ENCODE measurements at places on chromosomes 4 and X. TPM values are rescaled to one million over a fixed set of nuclear protein-coding genes. Genes with fewer than 3 reads are reported as not detected.

DNA sequence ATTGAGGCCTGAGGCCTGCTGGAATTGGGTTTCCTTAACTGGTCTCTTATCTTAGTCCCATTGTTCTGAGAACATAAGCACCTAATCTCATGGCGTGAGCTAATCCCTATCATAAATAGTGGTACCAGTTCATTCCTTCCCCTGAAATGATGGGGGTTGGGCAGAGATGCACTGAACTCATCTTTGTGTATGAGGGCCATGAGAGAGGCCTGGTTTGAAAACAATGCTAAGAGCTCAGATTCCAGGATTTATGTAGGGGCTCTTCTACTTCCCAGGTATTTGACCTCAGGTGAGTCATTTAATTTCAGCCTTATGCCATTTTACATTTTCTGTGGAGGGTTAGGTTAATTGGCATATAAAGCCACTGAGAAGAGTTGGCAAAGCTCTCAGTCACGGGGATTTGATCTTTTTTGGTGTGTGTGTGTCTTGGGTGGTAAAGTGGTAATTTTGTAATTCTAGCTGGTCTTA is 4.4 kb downstream of the RBM3 start:
- peaks cover 12% of the 10 kb centered on the region for H3K4me1 ChIP-seq
- no peak for DNase-seq
- no peaks in the 10 kb centered on the region for H3K27me3 ChIP-seq
- H3K36me3 ChIP-seq: peaks cover 19% of the 10 kb centered on the region
- no peak overlapping the region for H3K4me3 ChIP-seq

The PPP4R3C gene
- not detected for total RNA-seq

GRCh38 chr4:8544282-8544681 is 35.9 kb upstream of the GPR78 start:
- H3K4me1 ChIP-seq: no peaks in the 10 kb centered on the region
- no peak overlapping the region for H3K27ac ChIP-seq
- no peak for DNase-seq
- no peaks in the 10 kb centered on the region for H3K27me3 ChIP-seq
- H3K4me3 ChIP-seq: no peak overlapping the region
- H3K36me3 ChIP-seq: no peaks in the 10 kb centered on the region

The VCX gene
- total RNA-seq: not detected

The LDB2 gene
- total RNA-seq: 71.5 TPM

DNA sequence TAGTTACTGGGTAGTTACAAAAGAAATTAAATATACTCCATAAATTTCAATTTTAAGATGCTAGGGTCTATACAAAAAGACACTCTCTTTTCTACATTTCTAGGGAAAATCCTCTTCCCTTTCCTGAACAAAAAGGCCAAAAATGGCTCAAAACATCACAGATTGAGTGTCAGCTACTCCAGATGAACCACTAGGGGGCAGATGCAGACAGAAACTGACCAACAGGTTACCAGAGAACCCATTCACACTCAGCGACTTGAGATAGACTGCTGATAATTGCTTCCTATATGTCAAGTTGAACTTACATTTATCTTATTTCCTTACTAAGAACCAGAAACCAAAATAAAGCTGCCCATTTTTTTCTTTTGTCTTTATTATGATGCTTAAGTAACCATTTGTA is 83.4 kb upstream of the MID1IP1 start:
- DNase-seq: no peak
- H3K4me1 ChIP-seq: no peaks in the 10 kb centered on the region
- H3K4me3 ChIP-seq: no peak overlapping the region

The SLC4A4 gene
- total RNA-seq: 80.7 TPM

DNA sequence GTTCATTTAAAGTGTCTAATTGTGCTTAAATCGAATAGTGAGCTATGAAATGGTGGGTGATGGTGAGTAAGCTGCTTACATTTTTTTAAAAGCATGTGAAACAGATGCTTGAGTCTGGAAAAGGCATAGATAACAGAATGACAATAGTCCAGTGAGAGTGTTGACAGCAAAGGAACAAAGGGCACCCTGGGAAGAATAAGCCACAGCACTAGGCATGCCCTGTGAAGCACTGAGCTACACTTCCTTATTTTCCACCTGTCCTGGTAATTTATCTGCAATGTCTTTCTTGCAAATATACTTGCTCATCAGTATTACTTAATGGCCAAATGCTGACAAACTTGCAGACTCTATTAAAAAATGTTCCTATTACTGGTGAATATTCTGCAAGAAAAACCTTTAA is 168.7 kb downstream of the PRDM5 start:
- no peak overlapping the region for H3K27ac ChIP-seq
- H3K36me3 ChIP-seq: no peaks in the 10 kb centered on the region
- no peak for DNase-seq
- no peak overlapping the region for H3K4me3 ChIP-seq

- no peaks in the 10 kb centered on the region for H3K4me1 ChIP-seq
- no peak for DNase-seq
- H3K27ac ChIP-seq: no peak overlapping the region
- H3K27me3 ChIP-seq: no peaks in the 10 kb centered on the region
- no peaks in the 10 kb centered on the region for H3K36me3 ChIP-seq
These were observed 221.4 kb downstream of the TACR3 start for GRCh38 chr4:103498161-103499070.

The F8A2 gene
- total RNA-seq: not detected

The ADH1C gene
- total RNA-seq: 3.3 TPM

GRCh38 chr4:149932188-149932587 is 116.5 kb upstream of the IQCM start:
- no peaks in the 10 kb centered on the region for H3K36me3 ChIP-seq
- H3K4me3 ChIP-seq: no peak overlapping the region
- no peak for DNase-seq
- no peak overlapping the region for H3K27ac ChIP-seq
- H3K4me1 ChIP-seq: peaks cover 8% of the 10 kb centered on the region

- H3K36me3 ChIP-seq: no peaks in the 10 kb centered on the region
- H3K27ac ChIP-seq: no peak overlapping the region
- no peaks in the 10 kb centered on the region for H3K27me3 ChIP-seq
- H3K4me3 ChIP-seq: no peak overlapping the region
These were observed 1050.6 kb upstream of the GRIA3 start for GRCh38 chrX:122133478-122133877.

The SLC38A5 gene
- 76.8 TPM for total RNA-seq

DNA sequence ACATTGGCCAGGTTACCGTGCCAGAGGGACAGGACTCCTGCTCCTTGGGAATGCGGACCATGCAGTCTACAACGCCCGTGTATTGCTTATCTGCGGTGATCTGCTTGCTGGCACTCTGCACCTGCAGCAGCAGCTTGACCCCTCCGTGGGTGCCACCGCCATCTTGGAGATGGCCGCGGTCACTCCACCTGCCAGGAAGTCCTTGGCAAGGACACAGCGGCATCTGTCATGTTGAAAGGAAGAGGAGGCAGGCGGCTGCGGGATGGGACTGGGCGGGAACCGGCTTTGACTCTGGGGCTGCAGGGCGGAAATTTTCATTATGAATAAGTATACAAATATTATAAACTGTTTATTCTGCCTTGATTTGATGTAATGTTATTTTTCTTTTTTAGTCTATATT is 63.4 kb downstream of the F11 start:
- no peak overlapping the region for H3K4me3 ChIP-seq
- no peak overlapping the region for H3K27ac ChIP-seq
- no peaks in the 10 kb centered on the region for H3K4me1 ChIP-seq
- no peaks in the 10 kb centered on the region for H3K27me3 ChIP-seq
- no peaks in the 10 kb centered on the region for H3K36me3 ChIP-seq

The NUP62CL gene
- 16.1 TPM for total RNA-seq
